Stimulated activated CD8-positive, alpha-beta memory T cell treated with anti-CD3 and anti-CD28 coated beads, Interleukin-7, amount 100 ng/mL, for 1 hour (primary cell): ENCODE measurements at places on chromosomes 11 and 22.

DNA sequence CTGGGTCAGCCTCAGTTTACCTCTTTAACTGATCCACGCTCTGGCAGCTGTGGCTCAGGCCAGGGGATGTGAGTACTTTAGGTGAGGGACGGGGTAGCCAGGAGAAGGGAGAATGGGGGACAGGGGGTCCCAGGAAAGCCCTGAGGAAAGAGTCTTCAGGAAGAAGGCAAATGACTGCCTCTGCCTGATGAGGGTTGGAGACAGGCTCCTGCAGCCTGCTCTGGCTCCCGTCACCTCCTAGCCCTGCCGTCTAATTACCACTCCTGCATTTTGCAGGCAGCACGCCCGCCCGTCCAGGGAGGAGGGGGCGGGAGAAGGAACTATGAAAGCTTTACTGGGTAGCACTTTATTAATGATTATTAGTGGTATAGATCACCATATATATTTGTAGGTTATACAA is 116.6 kb downstream of the CEP164 start:
- DNase-seq, result no peak

DNA sequence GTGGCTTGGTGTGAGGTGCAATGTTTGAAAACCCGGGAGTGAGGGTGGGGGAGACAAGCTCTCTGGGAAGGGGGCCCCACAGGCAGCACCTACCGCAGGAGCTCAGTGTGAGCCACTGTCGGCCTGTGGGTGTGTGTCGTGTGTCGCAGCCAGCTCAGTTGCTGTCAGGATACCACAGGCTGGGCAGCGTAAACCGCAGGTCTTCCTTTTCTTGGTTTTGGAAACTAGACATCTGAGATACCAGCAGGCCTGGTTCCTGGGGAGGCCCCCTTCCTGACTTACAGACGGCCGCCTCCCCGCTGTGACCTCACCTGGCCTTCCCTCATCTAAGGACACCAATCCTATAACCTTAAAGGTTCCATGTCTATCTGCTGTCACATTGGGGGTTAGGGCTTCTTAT is 19.4 kb downstream of the IRF7 start:
- DNase-seq, result no peak

GRCh38 chr22:44305455-44305854 is 7.3 kb downstream of the SHISAL1 start:
- no peak for DNase-seq

- DNase-seq, result no peak
Measured at GRCh38 chr11:74519710-74520109, 26.2 kb upstream of the LIPT2 start.

DNA sequence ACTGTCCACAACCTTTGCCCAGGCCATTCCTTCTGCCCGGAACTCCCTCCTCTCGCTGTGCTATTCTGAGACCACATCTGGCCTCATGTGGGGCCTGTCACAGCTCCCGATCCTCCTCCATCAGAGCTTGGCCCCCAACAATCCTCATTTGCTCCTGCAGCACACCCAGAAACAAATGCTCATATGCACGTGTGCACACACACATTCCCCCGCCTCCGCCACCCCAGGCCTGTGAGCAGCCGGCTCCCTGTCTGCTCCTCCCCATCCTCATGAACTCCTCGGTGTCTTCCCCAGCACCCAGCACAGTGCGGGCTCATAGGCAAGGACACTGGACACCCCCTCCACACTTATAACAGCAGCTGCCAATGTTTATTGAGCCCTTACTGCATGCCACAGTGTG is 29.7 kb upstream of the PICK1 start:
- DNase-seq, result no peak

GRCh38 chr11:47960015-47960414 is 20.3 kb upstream of the PTPRJ start:
- no peak for DNase-seq

DNA sequence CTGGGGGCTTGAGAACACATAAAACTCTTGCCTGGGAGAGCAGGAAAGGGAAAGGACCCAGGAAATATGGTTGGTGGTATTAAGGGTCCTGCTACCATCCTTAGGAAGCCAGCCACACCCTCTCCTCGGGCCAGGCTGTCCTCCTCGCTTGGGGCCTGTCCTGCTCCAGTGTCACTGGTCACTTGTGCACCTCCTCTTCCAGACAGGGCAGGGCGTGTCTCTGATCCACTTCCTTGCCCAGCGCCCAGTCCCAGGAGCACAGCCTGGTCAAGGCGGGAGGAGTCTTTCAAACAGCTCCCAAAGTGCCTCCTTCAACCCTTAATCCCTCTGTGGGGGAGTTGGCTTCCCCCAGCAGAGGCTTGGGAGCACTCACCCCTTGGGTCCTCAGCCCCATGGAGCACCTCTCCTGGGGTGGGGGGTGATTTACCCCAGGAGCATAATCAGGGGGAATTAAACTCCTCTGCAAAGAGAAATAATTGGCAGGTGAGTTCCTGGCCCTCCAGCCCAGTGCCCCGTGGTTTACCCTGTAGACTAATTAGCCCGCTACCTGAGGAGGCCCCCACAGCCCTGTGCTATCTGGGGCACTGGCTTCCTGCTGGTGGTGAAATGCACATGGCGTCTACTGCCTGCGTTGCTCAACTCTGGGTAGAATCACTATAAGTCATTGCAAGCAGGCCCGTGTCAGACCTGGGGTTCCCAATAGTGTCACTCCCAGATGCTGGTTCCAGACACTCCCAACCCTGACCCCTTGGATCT is 8.0 kb downstream of the TMPRSS6 start:
- no peak for DNase-seq

DNA sequence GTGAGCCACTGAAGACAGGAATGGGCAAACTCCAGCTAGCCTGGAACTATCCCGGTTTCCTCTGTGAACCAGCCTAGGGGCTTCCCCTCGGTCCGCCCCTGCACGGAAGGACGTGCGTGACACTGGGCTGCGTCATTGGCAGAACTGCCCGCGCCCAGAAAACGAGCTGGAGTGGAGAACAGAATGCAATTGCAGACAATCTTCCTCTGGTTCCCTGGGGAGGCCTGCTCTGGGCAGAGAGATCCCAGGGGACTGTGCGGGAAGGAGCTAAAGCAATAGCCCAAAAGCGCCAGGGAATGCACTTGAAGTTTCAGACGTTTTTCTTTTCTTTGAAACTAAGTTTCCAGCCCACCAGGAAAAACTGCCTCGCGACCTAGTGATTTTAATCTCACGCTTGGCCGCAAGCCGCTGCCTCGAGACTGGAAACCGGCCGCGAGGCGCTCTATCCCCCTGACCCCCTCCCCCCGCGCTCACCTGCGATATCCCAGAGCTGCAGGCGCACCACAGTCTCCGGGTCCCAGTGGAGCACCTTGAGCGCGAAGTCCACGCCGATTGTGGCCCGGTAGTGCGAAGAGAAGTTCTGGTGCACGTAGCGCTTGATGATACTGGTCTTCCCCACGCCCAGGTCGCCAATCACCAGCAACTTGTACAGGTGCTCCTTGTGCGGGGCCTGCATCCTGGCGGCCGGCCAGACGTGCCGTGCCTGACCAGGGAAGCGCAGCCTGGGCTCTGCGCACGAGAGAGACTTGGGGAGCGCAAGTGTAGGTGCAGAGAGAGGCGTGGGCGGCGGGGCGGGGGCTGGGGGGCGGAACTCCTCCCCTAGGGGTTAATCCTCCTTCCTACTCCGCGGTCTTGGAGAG is at the start of gene RAB38:
Gene RAB38, minus strand, starts transcription at position 735 of the 860 bp plus-strand sequence. Its CDS starts 59 bp downstream, at position 676.
- no peak for DNase-seq

GRCh38 chr11:100978939-100979338 is 150.7 kb downstream of the PGR start:
- DNase-seq, result no peak

DNA sequence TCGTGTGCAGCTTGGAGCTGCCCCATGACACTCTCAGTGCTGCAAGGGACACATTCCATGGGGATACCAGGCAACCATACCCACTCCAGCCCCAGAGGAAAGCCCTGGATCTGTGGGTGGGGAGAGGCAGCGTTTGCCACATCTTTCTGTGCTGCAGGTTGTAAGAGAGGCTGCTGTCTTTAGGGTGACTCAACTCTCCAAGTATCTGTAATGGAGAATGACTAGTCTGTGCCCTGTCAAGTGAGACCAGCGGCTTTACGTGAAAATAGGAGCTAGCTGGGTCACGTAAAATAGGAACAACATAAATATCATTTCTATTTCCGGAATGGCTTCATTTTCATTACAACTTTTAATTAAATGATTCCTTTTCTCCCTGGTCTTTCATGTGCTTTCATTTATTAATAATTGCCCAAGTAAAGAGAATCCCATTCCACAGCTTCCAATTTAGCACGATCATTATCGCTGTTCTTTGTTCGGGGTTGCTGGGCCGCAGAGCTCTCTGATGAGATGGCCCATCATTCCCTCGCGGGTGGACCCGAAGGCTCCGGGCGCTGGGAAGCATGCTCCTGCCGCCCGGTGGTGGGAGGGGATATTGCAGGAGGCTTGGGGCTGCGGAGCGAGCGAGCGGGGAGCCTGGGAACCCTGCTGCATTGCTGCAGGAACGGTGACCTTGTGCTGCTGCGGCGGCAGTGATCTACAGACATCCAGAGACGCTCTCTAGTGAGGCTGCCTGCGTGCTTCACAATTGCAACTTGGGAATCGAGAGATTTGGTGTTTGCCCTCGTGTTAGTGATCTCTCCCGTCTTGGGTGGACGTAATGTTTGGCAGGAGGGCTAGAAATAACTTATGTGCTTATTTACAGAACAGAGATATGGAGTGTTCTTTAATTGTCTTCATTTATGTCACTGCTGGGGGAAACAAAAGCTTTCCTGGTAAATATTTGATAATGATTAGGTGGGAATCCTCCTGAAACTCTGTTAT is 10.6 kb downstream of the SLC6A5 start:
- peak; percentile 3 for DNase-seq

DNA sequence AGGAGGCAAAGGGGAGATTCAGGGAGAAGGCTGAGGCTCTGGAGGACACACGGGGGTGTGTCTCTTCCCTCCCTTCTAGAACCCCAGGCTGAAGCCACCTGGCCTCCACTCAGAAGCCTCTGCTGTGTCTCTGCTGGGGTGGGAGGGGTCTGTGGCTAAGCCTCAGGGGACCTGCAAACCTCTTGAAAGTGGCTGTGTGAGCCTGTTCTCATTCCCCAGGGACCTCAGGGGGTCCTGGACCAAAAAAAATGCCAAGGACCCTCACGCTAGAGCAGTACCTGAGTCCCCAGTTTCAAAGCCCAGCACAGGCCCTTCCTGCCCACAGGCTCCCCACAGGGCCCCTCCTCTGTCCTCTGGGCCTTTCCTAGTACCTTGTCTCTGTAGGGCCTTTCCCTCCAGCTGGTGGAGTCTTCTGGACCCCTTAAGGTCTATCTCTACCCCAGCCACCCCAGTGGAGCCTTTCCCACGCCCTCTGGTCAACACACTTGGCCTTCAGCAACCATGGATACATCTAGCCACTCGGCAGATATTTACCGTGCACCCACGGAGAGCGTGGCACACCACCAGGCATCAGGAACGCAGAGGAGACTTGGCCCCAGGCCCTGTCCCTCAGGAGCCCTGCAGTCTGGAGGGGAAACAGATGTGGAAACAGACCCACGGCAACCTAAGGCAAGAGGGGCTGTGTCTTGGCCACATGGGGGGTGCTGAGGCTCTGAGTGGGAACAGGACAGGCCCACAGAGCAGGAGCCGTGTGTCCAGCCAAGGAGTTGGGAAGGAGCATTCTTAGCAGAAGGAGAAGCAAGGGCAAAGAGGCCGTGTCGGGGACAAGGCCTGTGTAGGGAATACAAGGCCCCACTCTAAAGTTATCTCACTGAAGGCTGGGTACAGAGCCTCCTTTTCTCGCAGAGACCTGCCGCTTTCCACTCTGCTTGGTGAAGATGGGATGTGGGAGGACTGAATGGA is 18.5 kb downstream of the PLA2G6 start:
- DNase-seq, result no peak

- DNase-seq, result no peak
Measured at GRCh38 chr22:17960695-17961445, 63.5 kb downstream of the MICAL3 start.

GRCh38 chr11:111120161-111120560 is 125.4 kb upstream of the POU2AF2 start:
- DNase-seq, result no peak

GRCh38 chr22:32996702-32997101 is 61.5 kb downstream of the SYN3 start:
- no peak for DNase-seq
